ENCODE measurements at places on chromosomes 16 and 17.

- no peak for DNase-seq
Measured at GRCh38 chr16:30941600-30942425, 7.1 kb upstream of the ORAI3 start.

GRCh38 chr17:44489581-44489980 lies 13.6 kb downstream of the GPATCH8 start:
- no peak for DNase-seq

GRCh38 chr16:86990451-86990850 lies 326.7 kb downstream of the C16orf95 start:
- DNase-seq, result no peak

- DNase-seq, result no peak
Measured at GRCh38 chr17:13001991-13002615, 15.7 kb downstream of the ELAC2 start.

DNA sequence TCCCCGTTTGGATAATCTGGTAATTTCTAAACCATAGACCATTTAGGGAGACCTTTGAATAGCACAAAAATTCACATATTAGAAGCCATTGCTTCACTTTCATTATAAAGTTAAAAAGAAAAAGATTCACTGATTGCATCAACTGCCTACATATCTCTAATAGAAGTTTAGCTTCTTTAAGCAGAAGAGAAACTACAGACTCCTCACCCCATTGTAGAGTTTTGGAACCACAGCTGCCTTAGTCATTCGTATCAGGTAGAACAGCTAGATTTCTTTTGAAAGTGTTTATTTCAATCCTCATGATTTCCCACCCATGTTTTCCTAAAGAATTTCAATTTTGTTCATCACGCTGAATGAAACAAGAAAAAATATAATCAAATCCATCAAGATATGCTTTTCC lies 144.8 kb downstream of the CDH8 start:
- DNase-seq, result no peak

DNA sequence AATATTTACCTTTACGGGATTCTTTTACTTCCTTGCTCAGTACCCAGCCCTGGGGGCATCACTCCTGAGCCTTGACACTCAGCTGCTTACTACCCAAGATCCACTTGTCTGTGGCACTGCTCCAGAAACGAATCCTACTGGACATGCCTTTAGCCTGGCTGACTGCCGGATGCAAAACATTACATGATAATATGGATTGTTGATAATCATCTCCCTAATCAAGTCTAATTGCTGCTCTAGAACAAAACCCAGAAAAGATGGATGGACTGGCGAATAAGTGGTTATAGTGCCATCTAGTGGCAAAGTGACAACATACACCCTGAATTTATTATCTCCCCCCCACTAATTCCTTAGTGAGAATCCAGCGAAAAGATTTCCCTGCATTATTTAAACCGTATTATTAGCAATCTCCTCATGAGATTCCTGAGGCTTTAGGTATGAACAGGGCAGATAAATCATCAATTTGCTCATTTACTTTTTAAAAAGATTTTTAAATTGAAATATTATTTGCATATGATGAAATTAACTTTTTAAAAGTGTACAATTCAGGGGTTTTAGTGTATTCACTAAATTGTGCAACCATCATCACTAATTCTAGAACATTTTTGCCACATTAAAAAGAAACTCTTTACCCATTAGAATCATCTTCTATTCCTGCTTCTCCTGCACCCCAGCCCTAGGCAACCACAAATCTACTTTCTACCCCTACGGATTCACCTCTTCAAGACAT lies 61.6 kb downstream of the RGS9 start:
- DNase-seq, result no peak

DNA sequence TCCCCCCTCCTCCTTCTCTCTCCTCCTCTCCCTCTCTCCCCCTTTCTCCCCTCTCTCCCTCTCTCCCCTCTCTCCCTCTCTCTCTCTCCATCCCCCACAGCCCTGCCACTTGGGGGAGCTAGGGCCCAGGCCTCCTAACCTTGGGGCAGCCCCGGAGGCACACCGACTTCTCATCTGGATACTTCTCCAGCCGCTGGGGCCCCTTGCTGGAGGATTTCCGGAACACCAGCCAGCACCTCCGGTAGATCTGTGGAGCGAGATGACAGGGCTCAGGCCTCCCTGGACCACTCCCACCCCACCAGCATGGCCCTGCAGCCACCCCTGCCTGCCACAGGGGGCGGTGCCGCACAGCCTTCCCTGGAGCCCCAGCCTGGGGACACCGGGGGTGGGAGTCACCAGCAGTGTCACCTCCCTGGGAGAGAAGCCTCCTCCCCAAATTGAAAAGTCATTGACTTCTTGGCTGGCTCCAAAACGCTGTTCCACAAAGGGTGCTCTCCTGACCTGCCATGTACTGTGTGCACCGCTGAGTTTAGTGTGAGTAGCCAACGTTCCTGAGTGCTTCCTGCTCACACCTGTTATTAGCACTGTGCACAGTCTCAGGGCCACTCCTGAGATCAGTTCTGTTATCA lies 10.5 kb downstream of the DOK4 start:
- no peak for DNase-seq
